ENCODE measurements at places on chromosomes 11 and 22.

DNA sequence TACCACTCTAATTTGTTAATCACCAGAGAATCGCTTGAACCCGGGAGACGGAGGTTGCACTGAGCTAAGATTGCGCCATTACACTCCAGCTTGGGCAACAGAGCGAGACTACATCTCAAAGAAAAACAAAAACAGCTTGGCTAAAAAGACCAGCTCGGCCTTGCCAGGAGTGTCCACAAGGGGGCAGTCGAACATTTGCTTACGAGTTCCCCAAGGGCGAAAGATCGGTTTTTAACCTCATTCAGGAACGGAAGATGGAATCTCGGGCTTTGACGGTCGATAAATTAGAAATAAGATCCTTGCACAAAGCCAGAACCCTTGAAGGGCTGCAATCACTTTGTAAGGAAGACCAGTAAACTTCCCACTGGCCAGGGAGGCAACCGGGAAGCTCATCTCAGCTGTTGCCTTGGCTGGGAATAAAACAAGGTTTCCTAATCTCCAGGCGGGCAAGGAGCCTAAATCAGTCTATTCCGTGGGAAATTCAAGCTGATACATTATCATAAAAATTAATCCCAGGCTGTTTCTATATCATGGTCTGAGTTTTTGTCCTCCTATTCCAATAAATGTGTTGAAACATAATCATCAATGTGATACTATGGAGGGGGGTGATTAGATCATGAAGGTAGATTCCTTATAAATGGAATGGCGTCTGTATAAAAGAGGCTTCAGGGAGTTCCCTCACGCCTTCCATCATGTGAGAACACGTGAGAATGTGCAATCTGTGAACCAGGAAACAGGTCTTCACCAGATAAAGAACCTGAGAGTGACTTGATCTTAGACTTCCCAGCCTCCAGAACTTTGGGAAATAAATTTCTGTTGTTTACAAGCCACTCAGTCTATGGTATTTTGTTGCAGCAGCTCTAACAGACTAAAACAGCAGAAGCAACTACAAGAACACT is 14.9 kb upstream of the SLC29A2 start:
- DNase-seq = peak; percentile 32

DNA sequence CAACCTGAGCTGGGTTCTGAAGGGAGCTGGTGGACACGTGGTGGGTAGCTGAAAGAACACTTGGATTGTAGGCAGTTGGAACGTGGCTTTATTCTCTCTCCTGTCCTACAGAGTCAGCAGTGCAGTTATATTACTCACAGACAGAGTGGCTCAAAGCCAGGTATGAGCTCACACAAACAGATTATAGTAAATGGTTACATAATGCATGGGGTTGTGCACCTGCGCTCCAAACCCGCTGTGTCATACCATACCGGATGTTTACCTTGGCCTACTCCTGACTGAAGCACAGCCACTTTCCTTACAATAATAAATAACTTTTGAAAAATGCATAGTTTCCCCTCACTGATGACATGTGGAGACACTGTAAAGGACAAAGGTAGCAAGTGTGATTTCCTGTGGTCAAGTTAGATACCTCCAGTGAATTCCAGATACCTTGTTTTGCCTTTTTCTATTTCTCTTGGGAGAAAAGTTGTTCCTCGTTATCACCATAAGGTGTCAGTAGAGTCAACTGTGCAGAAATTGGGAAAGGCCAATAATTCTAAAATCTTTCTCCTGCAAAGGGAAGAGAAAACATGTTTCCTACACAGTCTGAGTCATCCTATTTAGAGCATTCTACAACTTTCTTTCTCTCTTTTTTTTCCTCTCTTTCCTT is 13.5 kb downstream of the MS4A6A start:
- DNase-seq = no peak

- DNase-seq = no peak
Measured at GRCh38 chr11:57134284-57134683, 47.5 kb upstream of the LRRC55 start.

- DNase-seq = no peak
Measured at GRCh38 chr22:46108564-46109473, 41.5 kb upstream of the PPARA start.

GRCh38 chr11:64358536-64358906 is 441 bp upstream of the RPS6KA4 start:
- no peak for DNase-seq

- DNase-seq = peak; percentile 60
Measured at GRCh38 chr11:118607401-118608359, at the start of gene PHLDB1. Gene PHLDB1, plus strand, starts transcription at chr11:118607615. Its CDS starts 6,222 bp downstream, at chr11:118613837.

DNA sequence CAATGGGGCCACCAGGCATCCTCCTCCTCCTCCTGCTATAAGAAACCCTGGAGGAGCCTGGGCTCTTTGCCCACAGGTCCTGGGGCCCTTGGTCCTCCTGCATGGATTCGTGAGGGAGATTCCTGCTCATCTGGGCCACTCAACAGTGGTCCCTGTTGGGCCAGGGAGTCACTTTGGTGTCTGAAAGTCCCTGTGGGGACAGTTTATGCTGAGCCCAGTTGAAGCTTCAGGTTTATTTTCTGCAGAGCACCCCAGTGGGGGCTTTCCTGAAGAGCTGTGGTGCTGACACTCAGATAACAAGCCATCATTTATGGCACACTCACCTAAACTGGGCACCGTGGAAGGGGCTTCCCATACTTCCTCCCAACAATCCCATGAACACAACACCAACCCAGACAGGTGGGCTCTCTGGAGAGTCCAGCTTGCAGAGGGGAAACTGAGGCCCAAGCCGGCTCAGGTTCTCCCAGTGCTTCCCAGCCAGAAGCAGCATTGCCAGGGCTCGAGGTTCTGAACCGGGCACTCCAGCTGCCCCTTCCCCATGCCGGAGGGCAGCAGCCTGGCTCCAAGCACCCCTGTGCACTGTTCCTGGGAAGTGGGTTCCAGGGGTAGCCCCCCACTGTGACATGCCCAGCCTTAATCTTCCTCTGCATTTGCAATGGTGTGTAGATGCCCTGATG is 91.3 kb downstream of the MYEOV start:
- DNase-seq = no peak

- no peak for DNase-seq
Measured at GRCh38 chr11:132770829-132771530, 761.3 kb downstream of the OPCML start.

DNA sequence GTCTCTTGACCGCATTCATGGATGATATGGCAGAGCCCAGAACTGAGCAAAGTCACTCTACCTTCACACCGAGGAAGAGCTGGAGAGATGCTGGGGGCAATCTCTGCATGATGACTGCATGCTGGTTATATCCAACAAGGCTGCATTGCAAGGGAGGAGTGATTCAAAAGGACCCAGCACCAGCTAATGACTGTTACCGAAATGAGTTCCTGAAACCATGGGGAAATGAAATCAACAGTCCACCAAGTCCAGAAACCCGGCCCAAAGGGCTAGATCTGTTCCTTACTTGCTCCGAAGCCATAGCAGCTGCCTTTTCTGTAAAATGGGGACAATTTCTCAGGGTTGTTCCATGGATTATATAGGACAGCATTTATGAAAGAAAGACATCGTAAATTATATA is 1.2 kb upstream of the SMIM35 start:
- DNase-seq = no peak

DNA sequence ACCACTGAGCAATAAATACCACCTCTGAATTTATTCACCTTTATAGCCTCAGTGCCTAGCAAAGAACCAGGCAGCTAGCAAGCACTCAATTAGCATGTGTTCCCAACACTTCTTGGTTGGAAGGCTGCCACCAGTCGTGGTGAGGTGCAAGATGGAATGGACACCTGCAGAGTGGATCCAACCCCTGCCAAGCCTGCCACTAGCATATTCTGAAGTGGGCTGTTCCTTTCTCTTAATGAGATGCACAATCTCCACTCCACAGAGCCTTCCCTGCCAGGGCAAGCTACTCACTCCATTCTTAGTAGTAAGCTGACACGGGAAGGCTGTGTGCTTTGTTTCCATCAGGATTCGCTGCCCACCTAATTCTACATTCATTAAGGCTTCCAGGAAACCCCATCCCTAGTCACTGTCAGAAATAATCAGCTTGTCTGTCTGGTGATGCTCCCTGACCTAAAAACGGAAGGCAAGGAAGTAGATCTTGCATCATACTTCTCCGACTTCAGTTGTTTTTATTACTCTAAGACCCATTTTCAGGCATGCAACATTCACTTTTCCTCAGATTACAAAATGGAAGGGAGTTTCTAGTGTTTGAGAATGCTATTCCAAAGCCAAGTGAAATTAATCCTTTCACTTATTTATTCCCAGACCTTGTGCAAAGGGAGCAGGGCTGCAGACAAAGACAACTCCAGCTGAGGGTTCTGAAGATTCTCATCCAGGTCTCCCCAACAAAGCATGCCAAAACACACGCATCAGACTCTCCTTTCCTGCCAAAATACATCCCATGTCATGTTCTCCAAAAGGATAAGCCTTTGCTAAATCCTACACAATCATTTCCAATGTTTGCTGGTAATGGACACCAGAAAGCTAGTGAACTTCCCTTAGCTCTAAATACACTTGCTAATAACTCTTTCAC is 128.0 kb downstream of the TENM4 start:
- no peak for DNase-seq

GRCh38 chr11:65742353-65742752 is 21.8 kb upstream of the RNASEH2C start:
- DNase-seq = no peak

DNA sequence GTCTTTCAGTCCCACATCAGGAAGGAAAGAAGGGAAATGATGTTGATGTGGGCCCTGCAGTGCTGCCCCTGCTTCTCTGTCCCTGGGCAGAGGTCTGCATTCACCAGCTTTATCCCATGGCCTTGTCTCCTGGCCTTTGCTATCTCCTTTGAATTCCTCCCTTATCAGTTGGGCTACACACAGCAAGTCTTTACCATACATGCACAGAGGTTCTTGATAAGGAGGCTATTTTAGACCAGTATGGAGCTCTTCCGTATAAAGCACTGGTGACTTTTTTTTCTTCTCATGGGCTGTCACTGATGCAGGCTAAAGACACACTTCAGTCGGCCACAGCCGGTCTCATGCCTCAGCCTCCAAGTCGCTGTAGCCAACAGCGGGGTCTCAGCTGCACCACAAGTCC is 20.2 kb downstream of the MYO18B start:
- DNase-seq = no peak

DNA sequence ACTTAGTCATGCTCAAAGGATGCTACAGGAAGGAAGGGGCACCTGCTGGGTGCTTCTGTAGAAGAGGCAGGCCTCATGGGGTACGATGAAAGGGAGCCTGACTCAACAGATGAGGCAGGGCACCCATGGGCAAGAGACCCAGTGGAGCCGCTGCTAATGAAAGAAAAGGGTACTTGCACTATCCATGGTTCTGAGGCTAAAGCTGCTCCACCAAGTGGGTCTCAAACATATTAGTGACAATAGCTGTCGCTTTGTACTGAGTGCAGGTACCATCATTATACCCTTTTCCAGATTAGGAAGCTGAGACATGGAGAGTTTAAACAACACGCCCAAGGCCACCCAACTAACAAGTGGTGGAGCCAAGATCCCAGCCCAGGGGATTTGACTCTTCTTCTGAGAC is 127.5 kb upstream of the SERPIND1 start:
- DNase-seq = no peak

DNA sequence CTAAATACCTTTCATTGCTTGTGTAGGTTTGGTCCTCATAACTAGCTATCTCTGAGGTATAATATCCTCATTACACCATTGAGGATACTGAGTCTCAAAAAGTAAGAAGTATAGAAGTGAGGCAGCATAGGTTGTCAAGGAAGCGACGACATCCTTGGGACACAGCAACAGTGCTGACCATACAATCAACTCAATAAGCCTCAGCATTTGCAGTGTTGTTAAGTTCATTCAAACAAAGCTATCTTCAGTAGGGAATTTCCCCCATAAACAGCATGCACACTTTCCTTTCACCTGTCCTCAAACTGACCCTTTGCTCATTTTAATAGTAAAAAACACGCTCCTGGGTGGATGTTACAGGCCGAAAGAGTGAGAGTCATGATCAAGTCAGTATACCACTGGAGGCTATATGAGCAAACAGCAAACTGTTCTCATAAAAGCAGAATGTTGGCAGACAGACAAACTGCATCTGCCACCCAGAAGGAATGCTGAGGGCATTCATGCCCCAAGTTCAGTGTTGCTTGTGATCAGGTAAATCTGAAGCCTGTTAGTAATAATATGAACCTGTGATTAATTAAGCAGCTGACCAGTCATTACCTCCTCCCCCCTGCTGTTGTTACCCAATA is 756.2 kb upstream of the TENM4 start:
- DNase-seq = no peak

GRCh38 chr11:63518548-63518947 is 12.7 kb downstream of the LGALS12 start:
- no peak for DNase-seq

GRCh38 chr11:65501472-65502273 is 2.8 kb downstream of the MALAT1 start:
- DNase-seq = no peak

DNA sequence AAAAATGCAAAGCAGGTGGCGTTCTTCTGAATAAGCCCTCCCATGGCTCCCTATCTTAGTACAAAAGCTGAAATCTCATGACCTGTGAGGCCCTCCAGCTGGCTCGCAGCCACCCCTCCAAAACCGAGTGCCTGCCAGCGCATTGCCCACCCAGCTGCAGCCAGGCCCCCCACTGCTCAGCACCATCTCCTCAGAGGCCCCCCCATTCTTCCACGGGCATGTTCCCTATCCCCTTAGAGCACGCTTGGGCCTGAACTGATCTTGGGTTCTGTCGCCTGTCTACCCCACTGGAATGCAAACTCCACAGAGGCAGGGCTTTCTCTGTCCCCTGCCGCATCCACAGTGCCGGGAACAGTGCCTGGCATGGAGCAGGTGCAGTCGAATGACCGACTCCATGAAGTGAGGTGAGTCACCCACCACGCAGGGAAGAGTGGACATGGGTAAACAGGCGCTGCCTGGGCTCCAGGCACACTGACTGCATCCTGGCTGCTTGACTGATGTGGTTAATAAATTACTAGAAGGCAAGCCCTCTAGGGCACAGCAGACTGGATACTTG is 11.3 kb upstream of the EFCAB6 start:
- DNase-seq = no peak

DNA sequence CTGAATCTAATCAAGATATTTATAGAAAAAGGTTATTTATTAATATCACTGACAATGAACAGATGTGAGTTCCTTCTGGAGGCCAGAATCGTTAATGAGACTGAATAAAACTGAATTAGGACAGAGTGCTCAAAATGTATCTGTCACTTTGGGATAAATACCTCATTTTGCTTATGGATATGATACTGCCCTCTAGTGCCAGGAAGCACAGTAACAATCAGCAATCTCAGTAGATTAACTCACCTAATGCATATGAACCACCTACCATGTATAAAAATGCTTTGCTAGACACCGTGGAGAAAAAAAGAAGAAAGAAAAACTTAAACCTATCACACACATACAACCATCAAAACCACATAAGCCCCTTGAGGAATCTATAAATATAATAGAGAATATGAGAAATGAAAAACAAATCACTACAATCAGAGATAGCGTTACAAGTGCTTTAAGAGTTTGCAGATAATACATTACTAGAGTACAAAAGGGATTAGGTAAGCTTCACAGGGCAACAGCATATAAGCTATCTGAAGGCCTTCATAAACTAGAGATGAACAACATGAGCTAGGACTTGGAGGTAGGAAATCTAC is 117.4 kb downstream of the SGSM3 start:
- no peak for DNase-seq

GRCh38 chr11:65888163-65888814 is at the start of gene FIBP:
Gene FIBP, minus strand, starts transcription at chr11:65888471. Its CDS starts 53 bp downstream, at chr11:65888418.
- peak; percentile 97 for DNase-seq

All from amygdala (tissue), 56 donors.